ENCODE measurements at places on chromosomes 13 and 19.

GRCh38 chr13:52994051-52994450 lies 34.6 kb upstream of the OLFM4 start:
- no peak for DNase-seq

GRCh38 chr13:62038214-62038613 lies 622.6 kb upstream of the PCDH20 start:
- DNase-seq, result no peak

DNA sequence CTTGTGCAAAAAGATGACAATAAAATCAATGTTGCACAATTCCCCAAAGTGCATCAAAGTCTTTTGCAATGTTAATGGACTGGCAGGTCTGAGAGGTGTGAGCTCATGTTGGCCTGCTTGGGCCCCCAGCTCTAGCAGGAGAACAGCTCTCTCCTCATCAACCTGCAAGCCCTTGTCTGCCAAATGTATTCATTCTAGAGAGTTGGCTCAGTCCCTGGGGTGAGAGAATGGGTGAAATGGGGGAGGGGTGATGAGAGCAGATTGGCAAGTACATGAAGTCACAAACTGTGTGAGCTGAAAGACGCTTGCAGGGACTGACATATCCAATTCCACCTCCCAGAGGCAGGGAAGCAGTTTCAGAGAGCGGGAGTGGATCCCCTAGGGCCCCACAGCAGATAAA lies 465.1 kb upstream of the ZNF507 start:
- DNase-seq, result no peak

DNA sequence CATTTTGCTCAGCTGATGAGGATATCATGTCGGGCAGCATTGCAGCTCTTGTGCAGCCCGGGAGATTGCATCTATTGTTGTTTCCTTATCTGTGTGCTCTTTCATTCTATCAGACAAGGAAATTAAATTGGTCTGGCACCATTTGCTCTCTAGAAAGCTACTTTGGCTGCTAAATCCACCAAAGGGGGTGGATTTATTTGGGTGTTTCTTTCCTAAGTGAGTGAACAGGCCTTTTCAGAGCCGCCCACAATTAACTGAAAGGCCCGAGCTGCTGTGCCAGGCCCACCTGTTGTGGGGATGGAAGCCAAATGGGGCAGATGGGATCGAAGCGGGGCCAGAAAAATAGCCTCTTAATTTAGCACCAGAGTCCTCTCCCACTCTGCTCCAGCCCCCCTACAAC lies 99.4 kb downstream of the DNAJC15 start:
- no peak for DNase-seq

- DNase-seq, result no peak
Measured at GRCh38 chr13:113447596-113447995, 5.7 kb downstream of the ADPRHL1 start.

DNA sequence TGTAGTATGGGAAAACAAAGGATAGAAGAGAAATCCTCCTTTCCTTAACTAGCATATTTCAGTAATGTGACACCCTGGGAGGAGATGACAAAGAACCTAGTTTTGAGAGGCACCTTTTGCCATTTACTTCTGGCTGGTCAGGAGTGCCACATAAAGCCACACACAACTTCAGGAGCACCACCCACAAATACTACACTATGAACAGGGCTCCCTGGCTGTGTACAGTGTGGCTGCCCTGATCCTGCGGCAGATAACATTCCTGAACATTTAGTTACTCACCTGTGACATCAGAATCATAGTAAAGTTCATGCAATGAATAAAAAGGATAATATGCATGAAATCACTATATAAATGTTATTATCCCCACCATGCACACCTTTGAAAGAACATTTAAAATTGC lies 17.4 kb upstream of the IRS2 start:
- no peak for DNase-seq

GRCh38 chr19:47545061-47545948 lies 27.6 kb downstream of the ZNF541 start:
- DNase-seq, result no peak

- peak; percentile 23 for DNase-seq
Measured at GRCh38 chr19:2636897-2637683, 65.4 kb downstream of the GNG7 start.

DNA sequence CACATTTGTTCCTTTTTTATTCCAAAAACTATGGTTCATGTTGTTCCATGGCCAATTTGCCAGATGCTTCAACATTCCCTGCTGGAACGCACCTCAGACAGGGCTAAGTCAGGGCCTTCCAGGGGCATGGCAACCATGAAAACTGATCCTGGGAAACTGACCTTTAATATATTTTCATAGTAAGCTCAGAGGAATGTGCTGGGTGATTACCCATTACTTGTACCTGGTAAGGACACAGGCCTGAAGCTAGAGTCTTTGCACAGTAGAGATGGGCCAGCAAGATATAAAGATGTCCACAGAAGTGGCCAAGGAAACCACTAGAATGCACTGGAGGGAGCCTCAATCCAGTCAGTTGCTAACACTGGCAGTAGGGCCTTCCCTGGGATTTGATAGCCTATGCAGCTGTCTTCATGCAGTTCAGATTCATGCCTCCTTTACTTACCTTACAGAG lies 353.1 kb downstream of the ENOX1 start:
- peak; percentile 7 for DNase-seq

GRCh38 chr13:90889906-90890834 lies 457.3 kb upstream of the MIR17HG start:
- DNase-seq, result no peak

GRCh38 chr19:56367829-56368711 lies 25.3 kb downstream of the ZNF582 start:
- DNase-seq, result peak; percentile 85

- no peak for DNase-seq
Measured at GRCh38 chr13:97466722-97467121, 32.8 kb downstream of the RAP2A start.

DNA sequence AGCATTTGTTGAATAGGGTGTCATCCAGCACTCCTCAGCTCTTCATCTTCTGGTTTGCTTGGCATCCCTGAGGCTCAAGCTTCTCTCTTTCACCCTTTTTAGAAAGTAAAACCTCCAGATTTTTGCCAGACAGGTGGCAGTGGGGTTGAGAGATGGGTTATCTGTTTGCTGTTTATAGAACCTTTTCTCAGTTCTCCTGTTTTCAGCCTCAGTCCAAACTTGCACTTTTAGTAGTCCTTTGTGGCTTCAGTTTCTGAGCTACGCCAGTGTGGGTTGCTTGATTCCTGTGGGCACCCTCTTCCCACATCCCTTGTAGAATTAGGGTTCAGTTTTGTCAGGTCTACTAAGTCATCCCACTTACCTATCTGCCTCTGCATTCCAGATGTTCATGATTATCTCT lies 147.9 kb downstream of the PAN3 start:
- no peak for DNase-seq

DNA sequence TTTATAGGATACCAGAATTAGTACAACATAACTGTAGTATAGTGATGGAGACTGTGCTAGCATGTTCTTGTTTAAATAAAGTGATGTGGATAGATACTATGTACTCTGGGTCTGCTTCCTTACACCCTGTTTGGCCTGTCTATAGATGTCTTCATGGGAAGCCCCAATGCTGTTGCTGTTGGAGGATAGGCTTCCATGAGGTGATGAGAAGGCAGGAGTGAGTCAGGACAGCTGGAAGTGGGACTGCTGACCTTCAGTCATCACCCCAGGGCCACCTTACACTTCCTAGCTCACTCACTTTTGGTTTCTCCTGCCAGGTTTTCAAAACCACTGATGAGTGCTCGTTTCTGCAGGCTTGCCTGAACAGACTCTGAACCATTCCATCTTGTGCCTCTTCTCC lies 4.2 kb downstream of the KCTD4 start:
- peak; percentile 43 for DNase-seq

DNA sequence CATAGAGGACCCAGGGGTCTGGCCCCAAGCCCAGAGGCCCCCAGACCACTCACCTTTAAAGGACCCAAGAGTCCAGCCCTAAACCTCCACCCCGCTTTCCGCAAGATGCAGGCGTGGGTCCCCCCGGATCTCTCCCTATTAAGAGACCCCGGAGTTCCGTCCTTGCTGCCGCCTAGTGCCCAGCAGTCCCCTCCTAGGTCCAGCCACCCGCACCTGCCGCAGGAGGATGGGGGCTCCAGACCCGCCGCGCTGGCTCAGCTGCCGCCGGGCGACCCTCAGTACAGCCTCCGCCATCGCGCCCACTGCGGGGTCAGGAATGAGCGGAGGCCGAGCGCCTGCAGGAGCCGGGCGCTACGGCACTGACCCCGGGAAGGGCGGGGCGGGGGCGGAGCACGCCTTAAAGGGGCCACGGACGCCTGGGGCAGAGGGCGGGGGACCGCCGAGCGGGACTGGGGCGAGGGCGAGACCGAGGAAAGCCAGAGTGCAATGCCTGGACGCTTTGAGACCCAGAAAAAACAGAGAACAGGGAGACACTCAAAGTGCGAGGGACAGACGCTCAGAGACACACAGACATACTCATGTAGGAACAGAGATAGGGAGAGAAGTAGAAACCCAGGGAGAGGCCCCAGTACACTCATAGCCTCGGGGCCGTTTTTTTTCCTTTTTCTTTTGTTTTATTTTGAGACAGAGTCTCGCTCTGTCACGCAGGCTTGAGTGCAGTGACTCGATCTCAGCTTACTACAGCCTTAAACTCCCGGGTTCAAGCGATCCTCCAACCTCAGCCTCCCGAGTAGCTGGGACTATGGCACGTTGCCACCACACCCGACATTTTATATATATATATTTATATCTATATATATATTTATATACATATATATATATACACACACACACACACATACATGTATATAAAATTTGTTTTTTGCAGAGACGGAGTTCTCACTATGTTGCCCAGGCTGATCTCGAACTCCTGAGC lies at the start of gene ETHE1:
ETHE1 (minus strand) TSS at position 318 of the 976 bp plus-strand sequence; CDS start at position 294, 24 bp downstream.
- peak; percentile 64 for DNase-seq

DNA sequence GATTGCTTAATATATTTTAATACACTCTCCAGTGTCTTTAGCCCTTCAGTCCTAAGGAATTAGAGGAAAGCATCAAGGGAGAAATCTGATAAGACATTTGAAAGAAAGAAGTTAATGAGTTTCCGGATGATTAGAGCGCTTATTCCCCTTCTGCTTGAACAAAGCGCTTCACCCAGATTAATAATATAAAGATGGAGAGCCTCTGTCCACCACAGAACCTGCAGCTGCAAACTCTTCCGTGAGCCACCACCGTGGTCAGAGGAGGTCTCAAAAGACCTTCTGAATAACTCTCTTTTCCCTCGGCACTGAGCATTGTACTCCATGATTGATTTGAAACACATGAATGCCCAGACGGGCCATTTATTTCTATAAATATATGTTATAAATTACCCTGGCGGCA lies 14.2 kb upstream of the TUBGCP3 start:
- DNase-seq, result no peak

DNA sequence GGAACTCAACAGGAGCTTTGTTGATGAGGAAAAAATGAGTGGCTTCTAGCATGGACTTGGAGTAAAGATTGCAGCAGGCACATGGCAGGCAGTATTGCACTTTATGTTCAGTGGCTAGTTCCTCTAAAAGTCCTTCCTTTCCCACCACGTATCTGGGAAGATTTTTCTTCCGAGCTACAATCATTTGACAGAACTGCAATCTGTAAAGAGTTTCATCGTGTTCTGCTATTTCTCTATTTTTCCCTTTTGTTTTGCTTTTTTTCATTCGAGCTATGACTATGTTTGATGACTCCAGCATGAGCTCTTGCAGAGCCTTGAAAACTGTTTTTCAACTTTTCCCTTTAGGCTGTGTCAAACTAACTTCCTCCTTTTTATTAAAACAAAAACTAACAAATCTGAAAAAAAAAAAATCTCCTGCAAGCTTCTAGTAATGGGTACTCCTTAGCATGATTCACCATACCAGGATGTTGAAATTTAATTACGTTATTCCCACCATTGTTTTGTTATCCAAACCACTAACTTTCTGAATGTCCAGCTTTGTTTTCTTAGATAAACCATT lies 12.3 kb downstream of the CLDN10 start:
- peak; percentile 46 for DNase-seq

DNA sequence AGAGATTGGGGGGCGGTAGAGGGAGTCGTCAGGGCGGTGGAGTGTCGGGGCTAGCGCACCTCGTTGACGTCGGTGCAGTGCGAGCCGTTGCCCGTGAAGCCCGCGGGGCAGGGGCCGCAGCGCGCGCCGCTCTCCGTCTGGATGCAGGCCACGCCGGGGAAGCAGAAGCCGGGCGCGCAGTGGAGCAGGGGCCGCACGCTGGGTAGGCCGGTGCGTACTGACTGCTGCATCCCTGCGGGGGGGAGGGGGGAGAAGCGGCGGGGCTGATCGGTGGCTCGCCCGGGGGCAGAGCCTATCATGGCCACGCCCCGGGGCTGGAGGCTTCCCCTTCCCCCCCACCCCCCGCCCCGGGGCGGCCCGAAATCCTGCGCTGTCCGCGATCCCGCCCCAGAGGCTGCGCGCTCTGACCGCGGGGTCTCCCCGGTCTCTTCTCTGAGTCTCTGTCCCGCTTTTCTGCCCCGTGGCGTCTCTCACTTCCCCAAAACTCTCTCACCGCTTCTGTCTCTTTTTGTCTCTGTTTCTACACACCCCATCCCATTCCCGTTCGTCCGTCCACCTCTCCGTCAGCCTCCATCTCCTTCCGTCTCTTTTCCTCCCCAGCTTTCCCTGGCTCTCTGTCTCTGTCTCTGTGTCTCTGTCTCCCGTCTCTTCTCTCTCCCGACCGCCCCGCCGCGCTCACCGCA lies 1.1 kb downstream of the COMP start:
- DNase-seq, result no peak

DNA sequence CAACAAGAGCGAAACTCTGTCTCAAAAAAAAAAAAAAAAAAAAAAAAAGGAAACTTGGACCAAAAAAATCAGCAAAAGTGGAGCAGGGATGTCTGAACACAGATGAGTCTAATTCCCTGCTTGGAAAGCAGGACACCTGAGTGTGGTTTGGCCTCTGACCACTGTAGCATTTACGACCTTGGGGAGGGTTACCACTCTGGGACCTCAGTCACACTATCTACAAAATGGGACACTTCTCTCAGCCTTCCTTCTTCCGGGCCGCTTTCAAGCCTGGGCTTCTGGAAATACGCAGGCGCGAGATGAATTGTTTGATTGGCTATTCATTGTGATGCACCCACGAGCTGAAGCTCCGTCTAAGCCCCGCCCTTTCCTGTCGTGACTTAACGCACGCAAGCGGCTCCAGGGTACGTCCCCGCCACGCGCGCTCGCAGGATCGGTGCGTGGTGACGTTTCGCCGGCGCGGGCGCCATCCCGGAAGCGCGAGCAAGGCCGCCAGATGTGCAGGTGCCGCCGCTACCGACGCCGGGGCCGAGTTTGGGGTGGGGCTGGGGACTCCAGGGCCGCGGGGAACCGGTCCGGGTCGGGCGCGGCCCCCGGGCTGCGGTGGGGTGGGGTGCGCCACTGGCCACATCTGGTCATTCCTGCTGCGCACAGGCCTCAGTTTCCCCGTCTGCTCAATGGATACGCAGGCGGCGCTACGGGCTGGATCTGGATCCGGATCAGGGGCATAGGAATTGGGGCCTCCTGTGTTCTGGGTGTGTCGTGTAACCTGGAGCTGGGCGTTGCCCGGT lies at the start of gene KXD1:
KXD1 (plus strand) TSS at position 460 of the 791 bp plus-strand sequence. CDS start 4,187 bp downstream, outside the sequence.
- DNase-seq, result peak; percentile 98

- DNase-seq, result peak; percentile 95
Measured at GRCh38 chr19:9075064-9075949, 11.6 kb upstream of the OR1M1 start.

GRCh38 chr19:29812080-29812880 lies 489 bp downstream of the CCNE1 start:
- no peak for DNase-seq
